Fibroblast of skin of scalp (primary cell): ENCODE measurements at places on chromosomes 16 and 17.

DNA sequence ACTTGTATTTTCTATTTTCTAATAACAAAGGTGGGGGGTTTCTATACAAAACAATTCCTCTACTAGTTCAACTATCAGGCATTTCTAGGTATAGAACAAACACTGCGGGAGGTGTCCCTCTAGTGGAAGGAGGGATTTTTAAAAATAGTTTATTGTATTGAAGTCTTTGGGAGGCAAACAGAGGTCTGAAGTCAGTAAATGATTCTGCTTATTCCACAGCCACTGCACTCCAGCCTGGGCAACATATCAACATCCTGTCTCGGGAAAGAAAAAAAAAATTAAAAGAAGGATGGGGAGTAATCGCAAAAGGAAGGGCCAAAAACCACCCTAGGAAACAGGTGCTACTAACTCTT, 648 bp upstream of the ERCC4 start:
- peak; percentile 23 for DNase-seq

- DNase-seq, result no peak
Measured at GRCh38 chr17:10803830-10804475, at the start of gene TMEM238L. TMEM238L (minus strand) TSS chr17:10804099; CDS start chr17:10803963, 136 bp downstream.

DNA sequence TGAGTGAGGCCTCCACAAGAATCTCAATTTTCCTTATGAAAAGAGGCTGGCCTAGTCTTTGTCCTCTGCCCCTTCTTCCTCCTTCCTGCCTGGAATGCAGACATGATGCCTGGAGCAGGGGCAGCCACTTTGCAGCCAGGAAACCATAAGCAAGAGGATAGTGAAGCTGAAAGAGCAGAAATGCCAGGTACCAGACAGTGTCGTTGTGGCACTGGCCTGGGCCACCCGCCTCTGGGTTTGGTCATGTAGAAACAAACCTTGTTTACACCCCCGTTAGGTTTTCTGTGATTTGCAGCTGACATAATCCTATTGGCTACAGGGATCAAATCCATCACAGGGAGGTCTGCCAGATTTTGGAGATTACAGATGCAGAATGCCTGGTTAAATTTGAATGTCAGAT, 16.5 kb downstream of the CBFA2T3 start:
- no peak for DNase-seq

- DNase-seq, result peak; percentile 80
Measured at GRCh38 chr17:14616528-14616927, 315.6 kb downstream of the HS3ST3B1 start.

DNA sequence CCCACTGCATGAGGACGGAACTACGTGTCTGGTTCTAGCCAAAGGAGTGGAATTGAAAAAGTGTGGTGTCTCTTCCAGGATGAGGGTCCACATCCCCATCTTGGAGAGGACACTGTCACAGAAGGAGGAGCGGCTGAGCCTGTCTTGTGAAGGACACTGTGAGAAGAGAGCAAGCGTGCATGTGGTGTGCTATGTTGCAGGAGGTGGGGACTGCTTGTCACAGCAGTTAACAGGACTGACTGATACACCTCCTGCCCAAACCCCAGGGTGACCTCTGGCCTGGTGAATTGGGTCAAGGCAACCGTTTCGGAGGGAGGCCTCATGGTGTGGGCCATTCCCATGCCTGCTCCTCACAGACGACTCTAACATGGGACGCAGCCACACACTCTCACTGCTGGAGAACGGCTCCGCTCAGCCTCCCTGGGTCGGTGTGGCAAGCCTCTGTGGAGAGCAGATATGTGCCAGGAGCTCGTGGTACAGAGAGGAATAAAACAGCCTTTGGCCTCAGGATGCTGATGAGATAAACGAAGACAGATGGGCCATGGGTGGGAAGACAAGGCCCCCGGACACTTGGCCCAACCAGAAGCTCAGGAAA, 56.4 kb upstream of the RBFOX3 start:
- DNase-seq, result no peak

GRCh38 chr16:11396241-11397048, 51.2 kb downstream of the RMI2 start:
- DNase-seq, result peak; percentile 68

DNA sequence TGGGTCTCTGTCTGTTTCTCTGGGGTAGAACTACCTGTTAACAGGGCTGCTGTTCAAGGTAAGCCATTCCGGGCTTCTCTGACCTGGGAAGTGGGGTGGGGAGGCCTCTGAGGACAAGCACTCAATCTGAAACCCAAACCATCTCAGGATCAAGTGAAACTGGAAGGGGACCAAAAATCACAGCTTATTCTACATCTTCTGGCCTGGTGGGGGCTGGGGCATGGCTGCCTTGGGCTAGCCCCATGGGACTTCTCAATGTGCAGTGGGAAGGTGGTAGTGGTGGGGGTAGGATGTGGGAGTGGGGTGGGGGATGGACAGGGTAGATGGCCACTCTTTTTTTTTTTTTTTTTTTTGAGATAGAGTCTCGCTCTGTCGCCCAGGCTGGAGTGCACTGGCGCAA, 5.5 kb downstream of the FLOT2 start:
- no peak for DNase-seq

DNA sequence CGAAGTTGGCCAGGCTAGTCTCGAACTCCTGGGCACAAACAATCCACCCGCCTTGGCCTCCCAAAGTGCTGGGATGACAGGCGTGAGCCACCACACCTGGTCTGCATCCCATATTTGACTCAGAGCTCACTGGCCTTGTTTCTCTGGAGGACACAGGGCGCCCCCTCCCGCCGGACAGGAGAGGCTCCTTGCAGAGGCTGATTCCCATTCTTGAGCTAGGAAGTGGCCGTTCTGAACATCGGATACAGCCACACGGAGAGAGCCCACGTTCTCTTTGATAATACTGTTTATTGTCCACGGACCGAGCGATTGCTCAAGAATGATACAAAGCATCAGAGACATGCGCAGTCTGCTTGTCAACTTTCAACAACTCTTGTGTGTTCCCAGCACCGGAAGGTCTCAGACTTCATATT, 12.1 kb upstream of the USP36 start:
- DNase-seq, result no peak

DNA sequence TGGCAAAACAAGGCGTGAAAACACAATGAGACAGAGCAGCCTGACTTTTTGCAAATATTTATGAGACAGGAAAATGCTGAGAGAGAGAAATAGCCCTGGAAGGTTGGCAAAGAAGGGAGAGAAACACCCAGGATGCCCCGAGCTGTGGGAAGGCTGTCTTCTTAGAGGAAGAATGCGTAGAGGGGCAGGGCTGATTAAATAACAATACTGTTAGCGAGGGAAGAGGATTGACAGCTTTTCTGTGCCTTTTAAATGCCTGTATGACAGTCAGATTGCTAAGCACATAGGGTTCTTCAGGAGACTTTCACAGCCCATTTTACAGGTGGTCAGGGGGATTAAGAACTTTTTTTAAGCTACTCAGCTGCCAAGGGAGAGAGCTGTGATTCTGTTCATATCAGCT, 219.2 kb downstream of the SHISA9 start:
- no peak for DNase-seq

DNA sequence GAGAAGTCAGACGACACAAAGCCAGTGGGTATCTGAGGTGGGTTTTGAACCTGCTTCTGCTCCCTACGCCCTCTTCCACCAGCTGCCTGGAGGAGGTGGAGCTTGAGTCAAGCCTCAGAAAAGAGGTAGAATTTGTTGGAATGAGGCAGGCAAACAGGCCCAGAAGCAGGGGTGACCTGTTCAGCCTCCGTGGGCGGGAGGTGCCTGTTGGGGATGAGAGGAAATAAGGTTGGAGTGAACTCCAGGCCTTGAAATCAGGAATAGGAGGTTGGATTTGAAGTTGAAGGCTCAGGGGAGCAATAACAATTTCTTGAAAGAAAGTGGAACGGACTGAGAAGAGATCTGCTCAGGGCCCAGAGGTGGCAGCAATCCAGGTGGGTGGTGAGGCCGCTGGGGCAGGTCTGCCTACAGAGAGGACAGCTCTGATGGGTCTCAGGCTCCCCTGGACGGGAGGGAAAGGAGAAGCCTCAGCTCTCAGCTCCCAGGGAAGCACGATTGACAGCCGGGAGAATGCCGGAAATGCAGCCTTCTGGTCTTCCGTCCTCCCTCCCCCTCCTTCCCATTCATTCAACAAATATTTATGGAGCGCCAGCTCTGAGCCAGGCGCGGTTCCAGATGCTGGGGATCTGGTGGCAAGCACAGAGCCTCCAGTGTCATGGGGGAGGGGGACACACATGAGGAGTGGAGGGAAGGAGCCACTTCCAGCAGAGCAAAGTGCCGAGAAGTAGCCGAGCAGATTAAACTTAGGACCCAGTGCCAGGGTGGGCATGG, 61.9 kb upstream of the CIBAR2 start:
- peak; percentile 96 for DNase-seq

DNA sequence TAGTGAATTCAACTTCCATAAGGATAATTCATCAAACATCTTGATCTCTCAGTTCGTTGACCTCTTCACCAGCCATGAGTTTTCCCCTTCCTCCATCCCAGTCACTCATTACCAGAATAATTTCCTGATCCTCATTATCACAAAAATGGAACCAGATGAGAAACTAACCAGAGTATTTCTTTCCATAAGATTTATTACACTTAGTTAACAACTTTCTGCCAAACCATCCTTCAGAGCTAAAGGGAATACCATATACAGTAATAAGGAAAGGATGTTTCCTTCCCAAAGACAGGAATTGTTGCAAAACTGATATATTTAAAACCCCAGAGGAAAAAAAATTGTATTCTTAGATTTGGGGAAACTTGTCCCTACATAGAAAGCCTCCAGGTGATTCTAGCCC, 8.6 kb downstream of the KRTAP29-1 start:
- DNase-seq, result no peak

GRCh38 chr16:59988591-59988990, 1254.5 kb upstream of the GOT2 start:
- DNase-seq, result no peak

DNA sequence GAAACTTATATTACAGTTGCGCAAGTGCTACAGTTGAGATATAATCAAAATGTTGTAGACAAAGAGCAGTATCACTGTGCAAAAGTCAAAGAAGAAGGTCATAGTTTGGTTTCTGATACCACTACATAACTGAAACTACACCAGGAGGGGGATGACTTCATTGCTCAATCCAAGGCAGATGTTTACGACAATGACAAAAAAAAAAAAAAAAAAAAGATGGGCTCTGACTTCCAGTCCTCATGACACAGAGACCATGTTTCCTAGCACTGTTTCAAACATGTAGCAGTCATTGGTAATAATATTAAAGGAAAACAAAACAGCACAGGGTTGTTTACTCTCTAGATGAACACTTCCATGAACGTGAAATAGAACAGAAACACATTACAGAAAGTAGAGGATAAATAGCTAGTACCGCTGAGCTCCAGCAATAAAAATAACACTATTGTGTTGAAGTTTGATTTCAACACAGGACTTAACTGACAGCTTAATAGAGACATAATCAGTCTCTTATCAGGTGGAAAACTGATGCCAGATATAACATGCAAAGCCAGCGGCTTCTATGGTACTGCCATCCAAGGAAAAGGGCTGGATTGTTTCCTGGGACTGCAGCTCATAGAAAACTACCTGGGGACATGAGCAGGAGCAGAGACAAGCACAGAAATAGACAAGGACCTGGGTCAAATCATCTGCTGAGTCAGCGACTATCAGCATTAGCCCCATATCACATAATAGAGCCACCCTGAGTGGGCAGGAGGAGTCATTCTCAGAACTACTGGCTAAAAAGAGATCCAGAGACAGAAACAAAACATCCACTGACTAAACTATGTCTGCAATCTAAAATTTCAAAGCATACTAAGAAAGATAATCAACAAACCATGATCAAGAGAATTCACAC, 463.6 kb upstream of the SOX9 start:
- no peak for DNase-seq

DNA sequence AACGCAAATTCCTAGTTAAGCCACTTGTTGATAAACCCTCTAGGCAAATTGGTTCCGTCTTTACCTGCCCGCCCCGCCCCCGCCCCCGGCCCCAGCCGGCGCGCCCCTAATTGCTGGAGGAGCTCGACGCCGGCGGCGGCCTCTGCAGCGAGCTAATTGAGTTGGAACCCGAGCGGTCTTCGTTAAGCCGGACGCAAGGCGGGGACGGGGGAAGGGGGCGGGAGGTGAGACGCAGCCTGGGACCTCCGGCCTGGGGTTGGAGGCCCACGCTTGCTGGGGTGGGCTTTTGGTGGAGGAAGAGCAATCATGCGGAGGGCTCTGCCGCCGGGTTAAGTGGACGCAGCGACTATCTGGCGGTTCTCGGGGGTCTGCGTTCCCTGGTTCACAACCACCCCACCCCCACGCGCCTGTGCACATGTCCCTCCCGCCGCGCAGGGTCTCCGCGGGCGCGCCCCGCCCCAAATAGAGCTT, 12.7 kb upstream of the FOXF1 start:
- no peak for DNase-seq

DNA sequence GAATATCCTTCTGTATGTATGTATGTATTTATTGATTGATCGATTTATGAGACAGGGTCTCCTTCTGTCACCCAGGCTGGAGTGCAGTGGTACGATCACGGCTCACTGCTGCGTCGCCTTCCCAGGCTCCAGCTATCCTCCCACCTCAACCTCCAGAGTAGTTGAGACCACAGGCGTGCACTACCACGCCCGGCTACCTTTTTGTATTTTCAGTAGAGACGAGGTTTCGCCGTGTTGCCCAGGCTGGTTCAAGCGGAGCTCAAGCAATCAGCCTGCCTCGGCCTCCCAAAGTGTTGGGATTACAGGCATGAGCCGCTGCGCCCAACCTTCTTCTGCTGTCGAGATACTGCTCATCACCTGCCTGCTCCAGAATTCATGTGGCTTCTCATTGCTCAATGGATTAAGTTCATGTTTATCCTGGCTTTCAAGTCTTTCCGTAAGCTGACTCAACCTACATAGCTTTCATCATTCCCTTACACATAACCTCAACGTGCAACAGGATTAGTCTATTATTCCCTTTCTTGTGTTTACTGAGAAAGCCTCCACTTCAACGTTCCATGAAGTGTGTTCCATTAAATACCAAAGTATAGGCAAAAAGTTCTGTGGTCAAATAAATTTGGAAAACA, 13.6 kb downstream of the TAC4 start:
- no peak for DNase-seq

GRCh38 chr16:69829338-69829737, 67.2 kb downstream of the WWP2 start:
- no peak for DNase-seq

GRCh38 chr17:16929757-16930520, 42.0 kb downstream of the TNFRSF13B start:
- DNase-seq, result no peak

GRCh38 chr16:48395375-48395774, 10.2 kb upstream of the SIAH1 start:
- no peak for DNase-seq

- no peak for DNase-seq
Measured at GRCh38 chr16:3482659-3483241, 12.5 kb downstream of the C16orf90 start.

GRCh38 chr16:35734728-35735402, 2275.5 kb downstream of the TP53TG3F start:
- no peak for DNase-seq
